IPS-NIHi11 (cell line): ENCODE measurements at places on chromosomes 3 and 15.

- DNase-seq = no peak
These were observed 79.2 kb downstream of the FOXB1 start for GRCh38 chr15:60083318-60083717.

GRCh38 chr3:41118461-41119390, 80.6 kb upstream of the CTNNB1 start:
- no peak for DNase-seq

DNA sequence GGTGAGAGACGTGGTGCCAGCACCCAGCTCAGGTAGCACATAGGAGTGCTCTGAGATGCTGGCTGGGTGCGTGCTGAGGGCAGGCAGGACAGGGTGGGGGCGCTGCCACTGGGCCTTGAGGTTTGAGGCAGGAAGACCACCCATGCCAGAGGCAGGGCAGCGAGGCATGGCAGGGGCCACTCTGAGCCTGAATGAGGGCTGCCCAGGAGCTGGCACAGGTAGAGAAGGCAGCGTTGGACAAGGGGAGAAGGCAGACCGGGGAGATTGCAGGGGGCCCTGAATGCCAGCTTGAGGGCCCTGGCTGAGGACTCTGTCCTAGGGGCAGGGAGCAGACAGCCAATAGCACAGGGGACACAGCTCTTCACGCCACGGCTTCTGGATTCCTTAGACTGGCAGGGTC, 50.2 kb downstream of the ADAMTS7 start:
- no peak for DNase-seq

GRCh38 chr3:49674497-49674983, 389 bp downstream of the APEH start:
- no peak for DNase-seq

DNA sequence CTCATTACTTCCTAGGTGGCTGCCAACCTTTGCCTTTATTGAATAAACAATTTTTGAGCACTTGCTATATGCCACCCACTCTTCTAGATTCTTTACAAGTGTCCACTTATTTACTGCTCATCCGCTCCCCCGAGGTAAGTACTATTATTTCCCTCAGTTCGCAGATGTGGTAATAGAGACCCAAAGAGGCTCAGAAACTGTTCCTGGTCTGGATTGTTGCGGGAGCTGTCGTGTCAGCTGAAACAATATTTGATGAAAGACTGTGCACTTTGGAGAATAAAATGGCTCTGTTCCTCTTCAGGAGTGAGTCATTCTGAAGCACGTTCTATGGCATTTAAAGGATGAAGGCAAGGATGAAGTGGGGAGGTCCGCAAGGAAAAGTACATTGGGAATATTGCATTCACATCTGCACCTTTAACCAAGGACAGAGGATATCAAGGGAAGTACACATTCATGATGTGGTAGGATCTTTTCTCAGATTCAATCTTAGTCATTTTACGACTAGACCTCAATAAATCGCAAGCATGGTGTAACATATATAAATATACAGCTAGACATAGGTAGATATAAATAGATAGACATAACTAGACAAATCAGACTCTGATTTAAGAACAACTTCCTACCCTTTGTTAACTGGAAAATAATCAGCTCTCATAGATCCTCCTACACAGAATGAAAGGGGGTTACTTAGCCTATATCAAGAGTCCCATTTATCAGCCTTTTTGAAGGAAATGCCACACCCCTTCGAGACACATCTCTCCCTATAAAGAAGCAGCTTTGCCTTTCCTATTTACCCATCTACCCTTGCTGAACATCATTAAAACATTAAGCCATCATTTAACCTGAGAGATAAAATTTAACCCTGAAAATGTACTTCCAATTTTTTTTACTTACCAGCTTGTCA, 70.3 kb downstream of the RORA start:
- DNase-seq = no peak

DNA sequence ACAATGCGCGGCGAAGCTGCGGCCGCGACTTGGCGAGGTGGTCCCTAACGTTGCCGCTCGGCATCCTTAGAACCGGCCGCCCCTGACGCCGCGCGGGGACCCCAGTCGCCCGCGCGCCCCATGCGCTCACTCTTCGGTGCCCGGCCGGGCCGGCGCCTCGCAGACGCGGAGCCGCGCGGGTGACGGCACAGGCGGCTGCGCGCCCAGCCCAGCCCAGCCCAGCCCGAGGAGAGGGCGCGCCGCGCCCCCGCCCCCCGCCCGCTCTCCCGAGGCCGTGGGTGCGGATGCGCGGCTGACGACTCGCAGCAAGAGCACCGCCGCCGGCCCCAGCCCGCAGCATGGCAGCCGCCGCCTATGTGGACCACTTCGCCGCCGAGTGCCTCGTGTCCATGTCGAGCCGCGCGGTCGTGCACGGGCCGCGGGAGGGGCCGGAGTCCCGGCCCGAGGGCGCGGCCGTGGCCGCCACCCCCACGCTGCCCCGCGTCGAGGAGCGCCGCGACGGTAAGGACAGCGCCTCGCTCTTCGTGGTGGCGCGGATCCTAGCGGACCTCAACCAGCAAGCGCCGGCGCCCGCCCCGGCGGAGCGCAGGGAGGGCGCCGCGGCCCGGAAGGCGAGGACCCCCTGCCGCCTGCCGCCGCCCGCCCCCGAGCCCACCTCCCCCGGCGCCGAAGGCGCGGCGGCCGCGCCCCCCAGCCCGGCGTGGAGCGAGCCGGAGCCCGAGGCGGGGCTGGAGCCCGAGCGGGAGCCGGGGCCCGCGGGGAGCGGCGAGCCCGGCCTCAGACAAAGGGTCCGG, 437 bp downstream of the KLF13 start:
- DNase-seq = peak; percentile 44

DNA sequence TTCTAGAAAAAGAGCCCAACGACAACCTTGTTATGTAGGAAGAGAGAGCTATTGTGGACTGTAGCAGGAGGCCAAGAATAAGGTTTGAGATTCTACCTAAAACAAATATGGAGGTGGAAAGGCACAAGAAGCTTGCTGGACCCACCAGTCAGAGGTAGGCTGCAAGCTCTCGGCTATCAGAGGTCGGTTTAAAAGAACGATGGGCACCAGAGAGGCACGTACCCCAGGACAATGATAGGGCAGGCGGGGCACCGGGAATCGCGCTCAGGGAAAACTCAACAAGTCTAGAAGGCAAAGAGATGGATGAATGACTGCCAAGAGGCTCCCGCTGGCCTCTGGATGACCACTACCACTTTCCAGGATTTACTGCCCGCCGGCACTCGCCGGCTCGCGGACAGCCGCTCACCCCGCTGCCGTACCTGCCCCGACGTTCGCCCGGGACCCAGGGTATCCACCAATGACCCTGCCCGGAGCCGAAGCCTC, 1.1 kb downstream of the HDGFL3 start:
- DNase-seq = no peak
